ENCODE measurements at places on chromosomes 2 and 18.

- DNase-seq: no peak
These were observed 5.4 kb upstream of the TANC1 start for GRCh38 chr2:158963071-158963470.

GRCh38 chr2:127146071-127146725, 39.2 kb upstream of the BIN1 start:
- no peak for DNase-seq

- DNase-seq: no peak
These were observed 163.3 kb upstream of the ZEB2 start for GRCh38 chr2:144683107-144683753.

GRCh38 chr2:184830531-184830930, 232.2 kb downstream of the ZNF804A start:
- DNase-seq: no peak

DNA sequence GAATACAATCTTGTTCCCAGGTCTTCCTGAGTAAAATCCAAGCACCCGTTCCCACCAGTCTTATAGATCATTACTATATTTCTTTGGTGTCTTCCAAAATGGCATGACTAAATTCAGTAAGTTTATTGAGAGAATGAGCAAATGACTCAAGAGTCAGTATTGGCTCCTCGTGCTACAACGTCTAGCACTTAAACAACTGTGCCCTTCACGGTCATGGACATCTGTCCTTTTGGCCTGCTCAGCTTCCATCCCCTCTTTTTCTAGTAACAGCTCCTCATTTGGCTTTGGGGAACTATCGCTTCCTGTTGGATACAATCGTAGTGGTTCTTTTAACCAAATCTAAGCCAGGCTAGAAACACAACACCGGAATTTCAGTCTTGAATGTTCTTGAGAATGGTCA, 24.1 kb upstream of the FZD7 start:
- DNase-seq: no peak

DNA sequence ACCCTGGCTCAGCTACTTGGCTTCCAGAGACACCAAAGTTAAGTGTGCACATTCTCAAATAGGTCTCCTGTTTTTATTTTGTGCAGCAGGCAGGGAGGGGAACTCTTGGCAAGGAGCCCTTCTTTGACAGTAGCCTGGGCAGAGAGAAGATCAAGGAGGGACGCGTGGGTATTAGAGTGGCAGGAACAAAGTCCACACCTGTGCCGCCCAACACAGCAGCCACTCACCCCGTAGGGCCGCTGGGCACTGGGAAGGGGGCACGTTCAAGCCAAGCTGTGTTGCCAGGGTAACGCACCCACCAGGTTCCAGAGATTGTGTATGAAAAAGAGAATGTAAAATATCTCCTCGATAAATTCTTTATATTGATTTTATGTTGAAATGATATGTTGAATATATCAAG, 229.3 kb upstream of the AGAP1 start:
- DNase-seq: no peak

DNA sequence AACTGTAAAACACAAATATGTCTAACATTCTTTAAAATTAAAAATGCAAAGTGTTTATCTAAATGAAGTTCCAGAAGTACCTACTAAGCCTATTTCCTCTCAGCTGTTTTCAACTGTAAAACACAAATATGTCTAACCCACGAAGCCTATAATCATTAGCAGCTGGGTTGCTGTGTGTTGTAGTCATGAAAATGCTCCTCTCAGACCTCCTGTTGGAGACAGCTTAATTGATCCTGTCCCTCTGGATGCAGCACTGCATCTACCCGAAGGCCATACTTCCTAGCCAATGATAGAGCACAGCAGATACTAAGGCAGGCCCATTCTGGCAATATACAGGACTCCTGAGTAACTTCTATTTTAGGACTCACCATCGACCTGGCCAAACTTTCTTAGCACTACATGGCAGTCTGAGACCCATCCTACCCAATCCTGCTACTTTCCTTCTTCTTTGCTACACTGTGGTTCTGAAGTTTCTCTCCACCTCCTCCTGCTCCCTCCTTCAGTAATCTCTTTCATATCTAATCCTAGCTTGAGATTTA, 92.5 kb upstream of the RBBP8 start:
- no peak for DNase-seq

DNA sequence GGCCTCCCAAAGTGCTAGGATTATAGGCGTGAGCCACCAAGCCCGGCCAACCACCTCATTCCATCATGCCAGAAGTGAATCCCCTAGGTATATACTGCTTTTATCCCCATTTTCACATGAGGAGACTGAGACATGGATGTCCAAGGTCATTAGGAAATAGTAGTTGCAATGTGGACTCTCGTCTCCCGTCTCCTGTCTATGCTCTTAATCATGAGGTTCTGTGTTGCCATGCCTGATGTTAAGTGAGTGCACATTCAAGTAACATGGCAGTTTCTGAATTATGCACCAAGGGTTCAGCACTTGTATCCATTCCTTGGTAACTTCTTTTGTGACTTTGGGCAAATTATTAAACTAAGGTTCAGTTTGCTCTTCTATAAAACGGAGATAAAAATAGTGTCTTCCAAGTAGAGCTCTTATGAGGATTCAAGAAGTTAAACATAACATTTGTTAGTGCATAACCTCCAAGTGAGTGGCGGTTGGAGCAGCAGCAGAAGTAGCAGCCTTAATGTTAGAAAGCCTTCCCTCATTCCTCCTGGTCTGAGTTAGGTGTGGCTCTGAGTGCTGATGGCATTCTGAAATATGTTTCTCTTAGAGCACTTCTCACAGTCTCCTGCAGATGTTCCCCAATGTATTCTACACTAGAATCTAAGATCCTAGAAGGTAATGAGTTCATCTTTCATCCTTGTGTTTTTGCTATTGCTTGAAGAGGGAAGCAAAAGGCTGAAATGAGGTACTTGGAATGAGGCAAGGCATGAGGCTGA, 21.9 kb downstream of the SOCS6 start:
- no peak for DNase-seq

- DNase-seq: no peak
These were observed 256.8 kb upstream of the ZEB2 start for GRCh38 chr2:144776766-144777165.

- DNase-seq: no peak
These were observed 485.4 kb downstream of the TNS1 start for GRCh38 chr2:217517402-217517801.

- DNase-seq: no peak
These were observed 5.3 kb downstream of the PER2 start for GRCh38 chr2:238282861-238283738.

DNA sequence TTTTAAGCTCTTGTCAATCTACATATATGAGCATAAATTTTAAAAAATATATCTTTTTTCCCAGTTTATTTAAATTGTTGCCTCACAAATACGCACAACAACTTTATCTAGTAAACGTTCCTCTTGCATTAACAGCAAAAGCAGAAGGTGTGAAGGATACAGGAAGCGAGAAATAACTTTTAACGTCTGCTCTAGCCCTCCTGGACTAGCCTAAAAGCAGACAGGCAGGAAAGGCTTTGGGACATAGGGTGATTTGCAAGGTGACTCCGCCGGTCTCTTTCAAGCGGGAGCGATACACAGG, 434 bp upstream of the DUSP19 start:
- no peak for DNase-seq
